ENCODE measurements at places on chromosomes 16 and 17. TPM values are rescaled to one million over a fixed set of nuclear protein-coding genes. Genes with fewer than 3 reads are reported as not detected.

The CALCOCO2 gene
- 46.1 TPM for total RNA-seq

The SMIM5 gene
- total RNA-seq, result 1.1 TPM

The KCNG4 gene
- total RNA-seq, result not detected

GRCh38 chr16:15443753-15444152 lies 9.4 kb downstream of the BMERB1 start:
- no peak for DNase-seq

- no peak for DNase-seq
Observed at GRCh38 chr17:27985306-27985705, 57.2 kb upstream of the NLK start.

GRCh38 chr17:73304971-73305812 lies 6.6 kb downstream of the CDC42EP4 start:
- peak; percentile 47 for DNase-seq

DNA sequence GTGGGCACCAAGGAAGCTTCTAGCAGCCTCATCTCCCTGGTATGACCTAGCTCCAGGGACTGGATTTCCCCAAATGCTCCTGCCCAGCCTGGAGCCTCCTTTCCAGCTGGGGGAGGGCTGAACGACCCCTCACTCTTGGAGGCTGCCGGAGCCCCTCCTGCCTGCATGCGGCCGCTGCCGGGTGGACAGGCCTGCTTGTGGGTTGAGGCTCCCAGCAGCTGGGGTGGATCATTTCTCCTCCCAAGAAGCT lies 213.6 kb downstream of the SEC14L1 start:
- no peak for DNase-seq

Measured in endothelial cell (in vitro differentiated cells).